Mesangial cell (primary cell): ENCODE measurements at places on chromosomes 4 and X. TPM values are rescaled to one million over a fixed set of nuclear protein-coding genes. Genes with fewer than 3 reads are reported as not detected.

Gene FHDC1
- total RNA-seq, result 0.49 and 2.2 TPM in 2 replicates

Gene F11
- not detected in 2 replicates for total RNA-seq

Gene C4orf50
- total RNA-seq, result not detected in 2 replicates

Gene HSFX3
- total RNA-seq, result not detected in 2 replicates

Gene PCDH18
- 2.8 and 4.3 TPM in 2 replicates for total RNA-seq

Gene DGKK
- total RNA-seq, result not detected in 2 replicates

Gene GCNA
- 0.63 and 0.65 TPM in 2 replicates for total RNA-seq

Gene CDS1
- 1.6 and 2.3 TPM in 2 replicates for total RNA-seq

Gene CCDC160
- total RNA-seq, result 0.63 TPM in 1 of 2 replicates, not detected in the other

Gene MEPE
- not detected in 2 replicates for total RNA-seq

Gene EVC
- total RNA-seq, result 26.7 and 97.1 TPM in 2 replicates

Gene SPINK2
- not detected in 2 replicates for total RNA-seq

Gene CDX4
- not detected in 2 replicates for total RNA-seq

Gene WDFY3
- total RNA-seq, result 35.7 and 44.7 TPM in 2 replicates

Gene COL25A1
- 1.5 and 7.8 TPM in 2 replicates for total RNA-seq

Gene CLCN5
- 4.6 and 9.4 TPM in 2 replicates for total RNA-seq
